GM23248 (cell line): ENCODE measurements at places on chromosomes 7 and 10. TPM values are rescaled to one million over a fixed set of nuclear protein-coding genes. Genes with fewer than 3 reads are reported as not detected.

The CPEB3 gene
- total RNA-seq: 0.63 and 1.1 TPM in 2 replicates

DNA sequence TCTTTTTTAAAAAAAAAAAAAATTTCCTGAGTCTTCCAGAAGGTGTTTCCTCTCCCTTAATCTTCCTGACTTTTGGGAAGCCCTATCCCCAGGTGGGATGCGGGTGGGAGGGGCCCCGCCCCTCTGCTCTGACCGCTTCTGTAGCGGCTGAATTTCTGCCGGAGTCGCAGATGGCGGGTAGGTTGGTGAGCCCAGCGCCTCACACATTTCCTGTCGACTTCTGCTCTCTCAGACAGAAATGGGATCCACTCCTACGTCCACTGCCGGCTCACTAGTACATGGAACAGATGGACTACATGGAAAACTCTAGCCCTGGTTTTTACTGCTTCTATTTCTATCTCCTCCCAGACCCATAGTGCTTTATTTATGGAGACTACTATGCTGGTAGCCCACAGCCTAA, 90.9 kb downstream of the NEUROD6 start:
- DNase-seq: no peak

- DNase-seq: no peak
Measured at GRCh38 chr7:12705878-12706277, 18.4 kb downstream of the ARL4A start.

GRCh38 chr7:78130446-78131215, 332.1 kb downstream of the PHTF2 start:
- no peak for DNase-seq

The AASS gene
- 6.3 TPM in 2 replicates for total RNA-seq

DNA sequence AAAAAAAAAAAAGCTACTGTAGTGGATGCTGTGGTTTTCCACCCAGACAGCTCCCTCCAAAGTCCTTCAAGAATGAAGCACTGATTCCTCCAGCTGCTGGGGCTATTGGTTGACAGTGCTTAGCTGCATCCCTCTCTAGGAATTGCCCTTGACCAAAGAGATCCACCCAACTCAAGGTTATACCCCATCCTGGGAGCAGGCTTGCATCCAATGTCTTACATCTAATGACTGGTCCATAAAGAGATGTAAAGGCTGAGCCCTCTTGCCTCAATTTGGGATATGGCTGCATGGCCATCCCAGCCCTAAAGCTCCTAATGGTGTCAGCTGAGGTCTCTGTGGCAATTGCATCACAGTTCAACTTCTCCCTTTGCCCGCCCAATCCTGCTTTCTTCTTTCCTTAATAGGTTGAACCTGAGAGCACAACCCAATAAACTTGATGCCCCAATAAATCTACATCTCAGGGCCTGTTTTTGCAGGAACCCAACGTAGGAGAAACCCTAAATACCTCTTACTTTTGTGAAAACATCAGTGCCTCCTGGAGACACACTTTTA, 4.4 kb downstream of the GPR37 start:
- no peak for DNase-seq

DNA sequence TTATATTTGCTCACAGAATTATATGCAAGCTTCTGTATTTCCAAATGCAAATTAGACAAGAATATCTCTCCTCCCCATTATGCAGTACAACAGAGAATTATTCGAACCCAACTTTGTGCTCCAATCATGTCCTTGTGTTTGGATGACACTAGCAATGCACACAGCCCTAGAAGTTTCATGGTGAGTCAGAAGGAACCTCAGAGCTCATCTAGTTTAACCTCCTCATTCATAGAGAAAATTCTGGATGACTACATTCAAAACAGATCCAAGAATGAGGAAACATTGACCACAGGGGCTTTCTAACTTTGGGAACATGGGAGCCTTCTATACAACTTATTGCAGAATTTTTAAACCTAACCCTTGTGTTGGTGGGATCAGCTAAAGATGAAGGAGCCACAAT, 12.8 kb upstream of the ARID5B start:
- peak; percentile 65 for DNase-seq

DNA sequence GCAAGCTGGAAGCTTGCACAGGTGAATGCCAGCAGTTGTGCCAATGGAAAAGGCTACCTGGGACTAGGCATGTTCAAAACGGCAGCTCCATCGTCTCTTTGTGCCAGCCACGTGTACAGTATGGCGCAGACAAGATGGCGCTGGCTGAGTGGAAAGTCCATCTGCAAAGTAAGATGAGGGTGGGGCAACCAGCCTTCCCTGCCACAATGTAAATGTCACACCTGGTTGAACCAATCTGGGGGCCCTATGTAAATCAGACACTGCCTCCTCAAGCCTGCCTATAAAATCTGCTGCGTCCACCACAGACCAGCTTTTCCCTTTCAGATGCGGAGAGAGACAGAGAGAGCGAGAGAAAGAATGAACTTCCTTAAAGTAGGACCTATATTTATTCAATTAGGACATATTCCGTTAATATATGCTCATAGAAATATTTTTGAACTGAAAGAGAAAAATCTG, 18.5 kb upstream of the C7orf33 start:
- no peak for DNase-seq

DNA sequence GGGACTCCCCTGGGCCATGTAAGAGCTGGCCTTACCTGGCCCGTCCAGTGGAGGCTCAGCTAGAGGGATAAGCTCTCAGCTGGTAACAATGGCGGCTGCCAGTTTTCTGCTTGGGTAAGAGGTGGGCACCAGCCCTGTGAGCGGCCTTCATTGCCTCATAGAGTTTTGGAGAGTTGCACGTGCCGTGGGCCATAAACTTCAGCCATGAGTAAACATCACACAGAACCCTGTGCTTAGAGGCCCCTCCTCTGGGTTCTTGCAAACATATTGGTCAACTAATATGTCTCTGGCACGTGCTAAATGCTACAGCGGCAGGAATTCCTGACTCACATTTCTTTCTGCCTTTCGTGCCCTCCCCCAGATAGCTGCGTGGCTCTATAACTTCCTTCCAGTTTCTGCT, 103.9 kb upstream of the LEP start:
- DNase-seq: peak; percentile 78

- DNase-seq: no peak
Measured at GRCh38 chr10:116088985-116089384, 184.0 kb downstream of the GFRA1 start.

The XPNPEP1 gene
- 108 and 115 TPM in 2 replicates for total RNA-seq

The TYW1B gene
- 1.6 TPM in 1 of 2 replicates, not detected in the other for total RNA-seq

The ARPC1B gene
- 485 and 630 TPM in 2 replicates for total RNA-seq

The RPP30 gene
- total RNA-seq: 31.3 and 31.5 TPM in 2 replicates

DNA sequence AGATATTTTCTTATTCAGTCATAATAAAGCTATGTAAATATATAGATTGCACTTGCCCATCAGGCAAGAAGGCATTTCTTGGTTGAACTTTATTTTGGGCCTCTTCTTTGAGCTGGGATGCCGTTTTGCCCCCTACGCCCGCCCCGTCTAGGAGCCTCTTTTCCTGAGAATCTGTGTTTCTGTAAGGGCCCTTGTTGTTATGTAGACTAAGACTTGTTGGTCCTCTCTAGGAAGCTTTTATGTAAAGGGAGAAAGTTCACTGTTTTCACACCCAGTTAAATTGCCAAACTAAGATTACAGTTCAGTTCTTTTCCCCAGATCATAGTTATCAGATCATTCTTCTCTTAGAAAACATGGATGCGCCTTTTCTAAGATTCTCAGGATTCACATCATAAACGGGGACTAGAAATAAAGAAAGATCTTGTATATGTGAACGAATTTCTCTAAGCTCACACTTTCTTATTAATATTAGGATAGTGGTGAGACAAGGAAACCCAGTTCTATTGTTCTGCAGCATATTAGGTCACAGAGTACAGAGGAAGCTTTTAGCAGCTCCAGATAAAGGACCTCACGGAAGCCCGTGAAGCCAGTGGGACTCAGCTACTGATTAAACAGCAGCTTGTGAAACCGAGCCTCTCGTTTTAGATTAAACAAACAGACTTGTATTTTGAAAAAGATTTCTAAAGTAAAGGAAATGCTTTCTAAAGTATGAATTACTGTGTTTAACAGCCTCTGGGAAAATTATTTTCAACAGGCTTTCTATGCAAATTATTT, 3.8 kb downstream of the LMTK2 start:
- DNase-seq: no peak

DNA sequence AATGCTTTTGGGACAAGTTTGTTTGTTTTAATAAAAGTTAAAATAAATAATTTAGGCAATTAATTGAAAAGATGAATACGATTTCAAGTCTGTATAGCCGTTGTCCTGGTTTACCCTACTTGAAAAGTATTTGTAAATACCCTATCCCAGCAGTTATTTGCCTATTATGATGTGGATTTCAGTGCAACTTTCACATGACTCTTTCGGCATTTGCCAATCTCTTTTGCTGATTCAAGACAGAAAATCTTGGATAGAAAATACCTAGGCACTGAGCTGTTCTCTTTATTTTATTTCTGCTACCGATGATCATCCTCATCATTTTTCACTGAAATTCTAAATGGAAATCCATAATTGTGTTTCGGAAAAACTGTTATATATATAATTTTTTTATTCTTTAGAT, 125.9 kb upstream of the FZD8 start:
- peak; percentile 56 for DNase-seq

DNA sequence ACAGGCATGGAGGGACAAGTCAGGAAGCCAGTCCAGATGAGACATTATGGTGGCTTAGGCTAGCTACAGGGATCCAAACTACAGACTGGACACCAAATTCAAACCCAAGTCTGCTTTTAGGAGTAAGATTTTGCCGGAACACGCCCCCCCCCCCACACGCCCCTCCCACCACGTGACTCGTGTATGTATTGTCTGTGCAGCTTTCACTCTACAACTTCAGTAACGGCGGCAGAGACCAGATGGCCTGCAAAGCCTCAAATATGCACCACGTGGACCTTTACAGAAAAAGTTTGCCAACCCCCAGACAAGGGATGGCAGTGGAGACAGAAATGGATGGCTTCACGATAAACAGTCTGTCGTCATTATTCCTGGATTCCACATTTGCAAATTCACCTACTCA, 14.5 kb downstream of the HIPK2 start:
- DNase-seq: no peak

- DNase-seq: no peak
Measured at GRCh38 chr7:150665089-150665748, 20.3 kb upstream of the GIMAP2 start.

- DNase-seq: no peak
Measured at GRCh38 chr10:131431978-131432690, 120.6 kb upstream of the TCERG1L start.

DNA sequence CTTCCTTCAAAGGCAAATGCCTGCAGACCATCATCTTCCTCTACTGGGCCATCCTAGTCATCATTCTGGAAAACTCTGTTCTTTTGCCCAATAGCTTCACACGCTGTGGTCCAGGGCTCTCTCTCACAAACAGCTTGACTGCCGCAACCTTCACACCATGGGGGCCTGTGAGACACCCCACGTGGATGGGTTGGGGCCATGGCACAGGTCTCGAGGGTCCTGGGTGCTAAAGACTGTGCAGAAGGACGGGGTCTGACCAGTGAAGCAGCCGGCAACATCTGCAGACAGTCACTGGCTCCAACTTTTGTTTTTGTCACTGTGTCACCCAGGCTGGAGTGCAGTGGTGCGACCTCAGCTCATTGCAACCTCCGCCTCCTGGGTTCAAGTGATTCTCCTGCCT, 28.1 kb downstream of the BRI3 start:
- DNase-seq: no peak

GRCh38 chr10:109215291-109216075, 707.8 kb downstream of the XPNPEP1 start:
- peak; percentile 9 for DNase-seq

DNA sequence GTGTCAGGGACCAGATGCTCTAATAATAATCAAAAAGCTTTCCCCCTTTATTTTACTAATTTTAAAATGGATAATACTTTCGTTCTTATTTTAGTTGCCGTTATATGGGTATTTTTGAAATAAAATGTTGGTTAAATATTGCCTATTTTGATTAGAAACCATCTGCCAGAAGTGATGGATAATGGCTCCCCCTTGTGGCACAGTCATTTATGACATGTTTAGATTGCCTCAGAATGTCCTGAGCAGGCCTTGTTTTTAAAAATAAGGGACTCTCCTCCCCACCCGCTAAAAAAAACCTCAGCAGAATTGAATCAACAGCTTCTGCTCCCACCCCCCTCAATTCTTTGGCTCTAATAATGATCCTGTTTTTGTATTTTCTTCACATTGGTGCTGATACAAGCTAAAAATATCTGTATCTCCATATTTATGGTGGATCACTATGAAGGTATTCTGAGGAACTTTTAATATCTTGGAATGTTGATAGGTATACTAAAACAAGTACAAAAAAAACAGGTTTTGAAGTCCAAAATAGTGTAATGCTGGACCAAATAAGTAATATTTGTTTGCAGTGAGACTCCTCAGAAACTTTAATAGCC, 38.8 kb downstream of the TMEM60 start:
- peak; percentile 62 for DNase-seq

The PPP1R9A gene
- not detected in 2 replicates for total RNA-seq

GRCh38 chr10:28722065-28722803, 44.9 kb downstream of the BAMBI start:
- DNase-seq: peak; percentile 25

The STAMBPL1 gene
- 22.4 and 23.9 TPM in 2 replicates for total RNA-seq

The SPDYE1 gene
- not detected in 2 replicates for total RNA-seq

GRCh38 chr7:151735186-151735850, 141.6 kb downstream of the PRKAG2 start:
- DNase-seq: no peak

GRCh38 chr10:46284286-46285229, 2.2 kb upstream of the ANTXRL start:
- DNase-seq: peak; percentile 92

The YWHAG gene
- total RNA-seq: 56.0 TPM in 2 replicates

The MYPN gene
- 14.5 and 20.0 TPM in 2 replicates for total RNA-seq

DNA sequence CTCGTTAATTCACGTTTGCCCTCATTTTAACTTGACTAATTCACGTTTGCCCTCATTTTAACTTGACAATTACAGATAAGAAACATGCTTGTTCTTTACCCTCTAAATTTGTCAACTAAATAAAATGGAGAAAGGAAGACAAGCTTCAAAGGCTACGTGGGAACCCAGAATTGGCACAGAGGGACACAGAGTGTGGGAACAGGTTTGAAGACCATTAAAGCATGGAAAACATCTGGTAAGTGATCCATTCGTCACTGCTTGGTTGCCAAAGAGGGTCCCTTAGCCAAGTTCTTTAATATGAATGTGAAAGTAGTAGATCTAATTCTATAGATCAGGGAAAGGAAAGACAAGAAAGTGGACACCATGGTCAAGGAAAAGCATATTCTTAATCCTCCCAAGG, 57.2 kb downstream of the ITIH5 start:
- DNase-seq: no peak

GRCh38 chr7:111312966-111313365, 222.0 kb downstream of the LRRN3 start:
- DNase-seq: peak; percentile 20

DNA sequence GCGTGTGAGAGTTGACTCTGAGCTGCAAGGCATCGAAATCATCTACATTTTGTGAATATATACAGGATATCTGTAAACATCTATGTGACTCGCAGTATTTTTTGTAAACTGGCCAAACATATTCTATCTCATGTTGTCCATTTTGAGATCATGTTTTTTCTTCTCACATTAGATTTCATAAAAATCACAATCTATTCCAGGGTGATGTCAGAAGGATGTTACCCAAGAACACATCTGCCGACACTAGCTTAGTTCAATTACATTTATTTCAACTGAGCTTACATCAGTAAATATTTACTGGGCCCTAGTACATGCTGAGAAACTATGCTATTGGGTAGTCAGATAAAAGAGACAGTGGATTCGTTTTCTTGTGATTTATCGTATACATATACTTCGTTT, 2.5 kb upstream of the BUB3 start:
- no peak for DNase-seq

- DNase-seq: no peak
Measured at GRCh38 chr7:51140199-51141164, 176.1 kb downstream of the COBL start.
